ENCODE measurements at places on chromosomes 1 and 21. TPM values are rescaled to one million over a fixed set of nuclear protein-coding genes. Genes with fewer than 3 reads are reported as not detected.

DNA sequence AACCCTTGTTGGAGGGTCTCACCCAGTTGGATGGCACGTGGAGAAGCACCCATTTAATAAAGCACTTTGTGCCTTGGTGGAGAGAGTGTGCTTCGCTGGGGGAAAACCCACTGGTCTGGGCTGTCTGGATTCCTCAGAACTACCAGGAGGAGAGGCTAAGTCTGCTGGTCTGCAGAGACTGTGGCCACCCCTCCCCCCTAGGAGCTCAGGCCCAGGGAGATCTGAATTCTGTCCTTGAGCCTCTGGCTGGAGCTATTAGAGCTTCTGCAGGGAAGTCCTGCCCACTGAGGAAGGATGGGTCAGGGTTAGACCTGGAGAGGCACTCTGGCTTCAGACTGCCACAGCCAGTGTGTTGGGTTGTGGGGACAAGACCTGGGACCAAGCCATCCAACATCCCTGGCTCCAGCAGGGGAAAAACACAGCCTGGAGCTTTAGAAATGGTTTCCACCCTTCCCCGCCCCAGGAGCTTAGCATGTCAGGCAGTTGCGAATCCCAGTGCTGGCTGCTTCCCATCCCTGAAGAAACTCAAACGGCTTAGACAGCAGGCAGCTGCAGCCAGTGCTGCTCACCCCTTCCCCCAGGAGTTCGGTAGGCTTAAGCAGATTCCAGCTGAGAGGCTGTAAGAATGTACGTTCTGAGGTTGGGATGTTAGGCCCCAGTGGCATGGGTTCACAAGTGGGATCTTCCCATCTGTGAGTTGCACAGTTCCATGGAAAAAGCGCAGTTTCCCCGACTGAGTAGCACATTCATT, 288.3 kb downstream of the TGFB2 start:
- DNase-seq, result no peak

DNA sequence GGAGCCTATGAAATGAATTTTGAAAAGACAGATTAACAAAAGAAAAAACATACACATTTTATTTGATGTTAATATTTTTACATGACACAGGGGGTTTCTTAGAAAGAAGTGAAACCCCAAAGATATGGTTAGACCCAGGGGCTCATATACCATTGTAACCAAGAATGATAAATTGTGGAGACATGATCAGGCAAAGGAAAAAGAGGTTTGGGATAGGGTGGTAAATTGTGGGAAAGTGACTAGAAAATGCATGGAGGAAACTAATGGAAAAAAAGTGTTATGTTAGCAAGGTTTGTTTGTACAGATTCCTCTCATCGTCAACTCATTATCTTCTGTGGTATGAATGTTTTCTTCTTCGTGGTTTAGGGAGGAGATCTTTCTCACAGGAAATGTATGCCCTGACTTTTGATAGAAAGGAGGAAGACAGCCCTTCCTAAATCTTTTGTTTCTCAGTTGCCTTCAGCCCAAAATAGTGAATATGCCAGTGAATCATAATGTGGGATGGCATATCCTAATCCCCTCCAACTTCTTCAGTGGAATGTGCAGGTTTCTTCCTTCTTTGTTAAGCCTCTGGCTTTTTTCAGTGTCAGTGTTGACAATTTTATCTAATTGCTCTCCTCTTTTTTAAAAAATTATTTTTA, 140.4 kb upstream of the UBE2U start:
- DNase-seq, result no peak

Gene CLDN17
- total RNA-seq, result not detected

Gene RIPPLY3
- 0.08 TPM for total RNA-seq

Gene KRTAP19-7
- not detected for total RNA-seq

GRCh38 chr1:29303201-29304024, 67.1 kb downstream of the PTPRU start:
- DNase-seq, result no peak

Gene HSF2BP
- 0.33 TPM for total RNA-seq

DNA sequence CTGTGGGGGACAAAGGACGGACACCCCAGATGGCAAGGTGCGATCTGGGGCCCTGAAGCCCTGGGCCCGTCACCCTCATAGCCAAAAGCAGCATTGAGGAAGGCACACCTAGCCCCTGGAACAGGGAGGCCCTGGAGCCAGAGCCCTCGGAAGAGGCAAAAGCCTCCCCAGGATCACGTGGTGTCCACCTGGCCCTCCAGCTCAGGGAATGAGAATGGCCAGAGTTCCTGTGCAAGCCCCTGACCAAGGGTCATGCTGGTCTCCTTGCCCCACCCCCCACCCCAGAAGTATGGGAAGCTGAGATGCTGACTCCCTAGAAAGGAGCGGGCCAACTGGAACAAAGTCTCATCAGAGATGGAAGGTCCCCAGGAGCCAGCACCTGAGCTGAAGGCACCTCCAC, 1.0 kb upstream of the PDZK1IP1 start:
- peak; percentile 35 for DNase-seq

DNA sequence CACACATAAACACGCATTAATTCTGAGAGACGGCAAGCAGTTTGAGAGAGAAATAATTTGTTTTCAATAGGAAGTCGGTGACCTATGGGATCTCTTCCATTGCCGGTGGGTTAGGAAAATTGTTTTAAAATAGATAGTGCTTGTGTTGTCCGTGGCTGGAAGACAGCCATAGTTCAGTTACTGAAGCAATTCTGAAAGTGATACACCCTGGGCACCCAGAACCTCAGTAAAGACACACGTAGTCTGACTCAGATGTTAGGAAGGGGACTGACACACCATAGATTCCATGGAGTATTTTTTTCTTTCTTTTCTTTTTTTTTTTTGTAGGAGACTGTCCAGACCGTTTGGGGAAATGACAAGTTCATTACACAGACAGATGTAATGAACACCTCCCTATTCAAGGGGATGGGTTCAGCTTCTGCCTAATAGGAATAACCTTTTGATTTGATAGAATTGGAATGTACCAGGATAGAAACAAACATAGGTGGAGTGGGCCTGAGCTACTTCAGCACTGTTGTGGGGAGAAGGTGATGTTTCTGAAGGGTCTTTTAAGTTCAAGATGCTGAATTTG, 1.6 kb downstream of the C1orf21 start:
- no peak for DNase-seq

GRCh38 chr1:176696109-176696508, 233.1 kb downstream of the PAPPA2 start:
- no peak for DNase-seq

Gene ANGPTL1
- 11.2 TPM for total RNA-seq

GRCh38 chr1:6205849-6206519, at the start of gene RNF207:
TSS of gene RNF207 (plus strand) at chr1:6206119. CDS start at chr1:6206536, 417 bp downstream.
- DNase-seq, result peak; percentile 63

- DNase-seq, result no peak
Measured at GRCh38 chr1:3685222-3685621, 32.9 kb downstream of the TP73 start.

GRCh38 chr1:243421784-243422183, 165.9 kb downstream of the SDCCAG8 start:
- DNase-seq, result no peak

Gene ZSWIM5
- total RNA-seq, result 1.7 TPM

Gene TSPEAR
- total RNA-seq, result under 0.01 TPM

DNA sequence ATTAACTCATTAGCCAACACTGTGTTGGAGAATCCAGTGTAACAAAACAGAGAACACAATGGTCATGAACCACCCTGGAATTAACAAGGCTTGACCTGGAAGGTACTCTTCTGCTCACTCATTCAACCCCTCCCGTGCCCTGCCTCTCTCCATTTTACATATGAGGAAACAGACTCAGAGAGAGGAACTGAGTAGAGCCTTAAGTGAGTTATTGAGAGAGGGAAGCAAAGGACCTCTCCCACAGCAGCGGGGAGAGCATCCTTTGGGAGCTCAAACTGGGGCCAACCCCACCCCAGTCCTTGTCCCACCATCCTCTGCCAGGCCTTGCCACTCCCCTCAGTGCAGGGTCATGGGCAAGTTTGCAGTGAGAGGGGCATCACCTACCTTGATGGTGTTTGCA, 1.4 kb downstream of the S100A12 start:
- no peak for DNase-seq

DNA sequence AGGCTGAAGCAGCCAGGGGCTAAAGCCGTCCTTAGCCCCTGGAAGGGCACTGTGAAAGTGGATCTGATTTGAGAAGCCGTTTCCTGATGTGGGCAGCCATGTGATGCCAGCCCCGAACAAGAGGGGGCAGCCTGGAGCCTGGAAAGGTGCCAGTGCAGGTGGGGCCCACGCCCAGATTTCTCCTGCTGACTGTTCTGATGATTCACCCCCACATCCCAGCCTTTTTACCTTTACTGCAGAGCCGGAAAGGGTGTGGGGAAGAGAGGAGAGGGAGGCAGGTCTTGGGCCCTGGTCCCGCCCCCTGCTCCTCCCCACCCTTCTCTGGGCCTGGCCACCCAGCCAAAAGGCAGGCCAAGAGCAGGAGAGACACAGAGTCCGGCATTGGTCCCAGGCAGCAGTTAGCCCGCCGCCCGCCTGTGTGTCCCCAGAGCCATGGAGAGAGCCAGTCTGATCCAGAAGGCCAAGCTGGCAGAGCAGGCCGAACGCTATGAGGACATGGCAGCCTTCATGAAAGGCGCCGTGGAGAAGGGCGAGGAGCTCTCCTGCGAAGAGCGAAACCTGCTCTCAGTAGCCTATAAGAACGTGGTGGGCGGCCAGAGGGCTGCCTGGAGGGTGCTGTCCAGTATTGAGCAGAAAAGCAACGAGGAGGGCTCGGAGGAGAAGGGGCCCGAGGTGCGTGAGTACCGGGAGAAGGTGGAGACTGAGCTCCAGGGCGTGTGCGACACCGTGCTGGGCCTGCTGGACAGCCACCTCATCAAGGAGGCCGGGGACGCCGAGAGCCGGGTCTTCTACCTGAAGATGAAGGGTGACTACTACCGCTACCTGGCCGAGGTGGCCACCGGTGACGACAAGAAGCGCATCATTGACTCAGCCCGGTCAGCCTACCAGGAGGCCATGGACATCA, at the start of gene SFN:
SFN (plus strand) TSS at position 369 of the 904 bp plus-strand sequence; CDS start at position 433, 64 bp downstream.
- no peak for DNase-seq

- no peak for DNase-seq
Measured at GRCh38 chr1:88519156-88519555, 164.9 kb upstream of the PKN2 start.

Gene TLCD4
- total RNA-seq, result 131 TPM

GRCh38 chr1:208475951-208476845, 232.0 kb upstream of the PLXNA2 start:
- DNase-seq, result no peak

Gene FCRL4
- total RNA-seq, result not detected

GRCh38 chr21:25837533-25838265, 102.9 kb downstream of the GABPA start:
- no peak for DNase-seq

DNA sequence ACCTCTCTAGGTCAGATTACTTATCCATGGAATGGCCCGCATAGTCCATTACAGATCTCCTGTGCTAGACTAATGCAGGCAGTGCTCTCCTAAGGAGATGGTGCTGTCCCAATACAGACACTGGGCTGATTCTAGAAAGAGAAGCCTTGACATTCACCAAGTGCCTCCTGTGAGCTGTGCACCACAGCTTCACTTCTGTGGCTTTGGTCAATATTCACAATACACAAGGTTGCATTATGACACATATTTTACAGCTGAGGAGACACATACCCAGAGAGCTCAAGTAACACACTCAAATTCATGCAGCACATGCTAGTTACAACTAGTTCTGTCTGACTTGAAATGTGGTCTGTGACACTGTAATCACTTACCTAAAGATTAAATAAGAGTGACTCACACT, 59.4 kb upstream of the LRRC8B start:
- no peak for DNase-seq

GRCh38 chr1:45002650-45003645, 8.2 kb downstream of the HECTD3 start:
- no peak for DNase-seq

DNA sequence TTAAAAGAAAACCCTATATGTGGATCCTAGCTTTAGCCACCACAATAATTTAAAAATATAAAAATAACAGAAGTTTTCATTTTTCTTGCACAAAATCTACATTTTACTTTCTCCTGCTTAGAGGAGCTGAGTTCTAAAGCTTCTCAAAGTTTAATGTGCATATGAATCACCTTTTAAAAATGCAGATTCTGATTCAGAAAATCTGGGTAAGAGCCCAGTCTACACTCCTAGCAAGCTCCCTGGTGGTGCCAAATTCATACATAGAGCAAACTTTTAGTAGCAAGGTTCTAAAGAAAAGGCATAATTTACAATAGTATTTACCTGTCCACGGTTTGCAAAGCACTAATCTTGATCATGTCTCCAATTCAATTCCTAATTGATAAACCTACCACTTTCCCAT, 19.3 kb downstream of the RSBN1 start:
- no peak for DNase-seq

GRCh38 chr1:155970531-155971167, 7.7 kb downstream of the ARHGEF2 start:
- DNase-seq, result no peak

Gene CAMK1G
- total RNA-seq, result 0.25 TPM

- no peak for DNase-seq
Measured at GRCh38 chr1:62997884-62998283, 214.0 kb downstream of the ATG4C start.

GRCh38 chr1:25747046-25747719, 52.8 kb upstream of the SELENON start:
- DNase-seq, result no peak

- no peak for DNase-seq
Measured at GRCh38 chr21:42545745-42546144, 32.1 kb downstream of the SLC37A1 start.

DNA sequence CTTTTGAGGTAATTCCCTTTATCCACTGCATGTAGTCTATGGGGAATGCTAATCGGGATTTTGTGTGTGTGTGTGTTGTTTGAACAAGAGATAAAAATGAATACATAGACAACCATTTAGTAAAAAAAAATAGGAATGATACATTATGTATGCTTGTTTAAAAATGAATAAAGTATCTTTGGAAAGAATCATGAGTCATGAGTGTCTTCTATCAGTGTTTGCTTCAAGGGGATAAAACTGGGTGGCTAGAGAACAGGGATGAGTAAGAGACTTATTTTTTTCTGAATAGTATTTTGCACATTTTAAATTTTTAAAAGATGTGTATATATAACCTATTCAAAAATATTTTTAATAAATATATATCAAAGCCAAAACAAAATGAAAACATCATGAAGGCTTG, 839.4 kb upstream of the ADGRL4 start:
- no peak for DNase-seq

Gene MSH4
- total RNA-seq, result 0.08 TPM

Measured in liver (tissue), 10 donors.